ENCODE measurements at places on chromosomes 11 and 22. TPM values are rescaled to one million over a fixed set of nuclear protein-coding genes. Genes with fewer than 3 reads are reported as not detected.

The SULT4A1 gene
- 0.15 TPM for total RNA-seq

The MYEOV gene
- total RNA-seq: 192 TPM

The ST14 gene
- total RNA-seq: 0.17 TPM

The GAL3ST1 gene
- total RNA-seq: 0.83 TPM

The REXO2 gene
- total RNA-seq: 119 TPM

The OR52H1 gene
- total RNA-seq: not detected

The NXPE1 gene
- total RNA-seq: not detected

The NUP160 gene
- total RNA-seq: 162 TPM

The NPAT gene
- 27.9 TPM for total RNA-seq

The PANX2 gene
- 9.1 TPM for total RNA-seq

The DTX4 gene
- 1.9 TPM for total RNA-seq

The CTSW gene
- not detected for total RNA-seq

The PIWIL4 gene
- total RNA-seq: 2.5 TPM

The WNT7B gene
- not detected for total RNA-seq

The FOLH1 gene
- 6.1 TPM for total RNA-seq

The OR5A2 gene
- total RNA-seq: not detected

The MS4A6E gene
- not detected for total RNA-seq

The GSTP1 gene
- total RNA-seq: 1,270 TPM

The ANGPTL5 gene
- total RNA-seq: not detected

The RNF214 gene
- total RNA-seq: 37.8 TPM

The LMO2 gene
- total RNA-seq: 39.0 TPM

The IFITM1 gene
- 34.1 TPM for total RNA-seq

The NXPE4 gene
- not detected for total RNA-seq

The BTG4 gene
- total RNA-seq: not detected

The AQP11 gene
- total RNA-seq: 0.39 TPM

The TIMM10 gene
- 165 TPM for total RNA-seq

The SHISAL1 gene
- 2.5 TPM for total RNA-seq

The RIMBP3B gene
- total RNA-seq: 0.87 TPM

The CSF2RB gene
- total RNA-seq: not detected

The CEP126 gene
- 2.3 TPM for total RNA-seq

The KCNJ1 gene
- total RNA-seq: not detected

Data from A673 (cell line).